ENCODE measurements at places on chromosomes 5 and 9.

DNA sequence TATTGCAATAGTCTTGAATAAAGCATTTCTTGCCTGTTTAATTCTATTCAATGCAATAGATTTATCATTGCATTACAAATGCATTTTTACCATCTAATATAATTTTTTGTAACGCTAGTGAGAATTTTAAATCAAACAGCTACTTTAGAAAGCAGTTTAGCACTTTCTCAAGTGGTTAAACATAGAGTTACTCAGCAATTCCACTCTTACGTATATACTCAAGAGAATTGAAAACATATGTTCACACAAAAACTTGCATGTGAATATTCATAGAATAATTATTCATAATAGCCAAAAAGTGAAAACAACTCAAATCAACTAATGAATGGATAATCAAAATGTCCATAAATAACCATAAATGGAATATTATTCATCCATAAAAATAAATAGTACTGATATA, 244.7 kb downstream of the TMEM167A start:
- no peak for DNase-seq

GRCh38 chr5:9067154-9067553, 478.7 kb downstream of the SEMA5A start:
- DNase-seq = no peak

DNA sequence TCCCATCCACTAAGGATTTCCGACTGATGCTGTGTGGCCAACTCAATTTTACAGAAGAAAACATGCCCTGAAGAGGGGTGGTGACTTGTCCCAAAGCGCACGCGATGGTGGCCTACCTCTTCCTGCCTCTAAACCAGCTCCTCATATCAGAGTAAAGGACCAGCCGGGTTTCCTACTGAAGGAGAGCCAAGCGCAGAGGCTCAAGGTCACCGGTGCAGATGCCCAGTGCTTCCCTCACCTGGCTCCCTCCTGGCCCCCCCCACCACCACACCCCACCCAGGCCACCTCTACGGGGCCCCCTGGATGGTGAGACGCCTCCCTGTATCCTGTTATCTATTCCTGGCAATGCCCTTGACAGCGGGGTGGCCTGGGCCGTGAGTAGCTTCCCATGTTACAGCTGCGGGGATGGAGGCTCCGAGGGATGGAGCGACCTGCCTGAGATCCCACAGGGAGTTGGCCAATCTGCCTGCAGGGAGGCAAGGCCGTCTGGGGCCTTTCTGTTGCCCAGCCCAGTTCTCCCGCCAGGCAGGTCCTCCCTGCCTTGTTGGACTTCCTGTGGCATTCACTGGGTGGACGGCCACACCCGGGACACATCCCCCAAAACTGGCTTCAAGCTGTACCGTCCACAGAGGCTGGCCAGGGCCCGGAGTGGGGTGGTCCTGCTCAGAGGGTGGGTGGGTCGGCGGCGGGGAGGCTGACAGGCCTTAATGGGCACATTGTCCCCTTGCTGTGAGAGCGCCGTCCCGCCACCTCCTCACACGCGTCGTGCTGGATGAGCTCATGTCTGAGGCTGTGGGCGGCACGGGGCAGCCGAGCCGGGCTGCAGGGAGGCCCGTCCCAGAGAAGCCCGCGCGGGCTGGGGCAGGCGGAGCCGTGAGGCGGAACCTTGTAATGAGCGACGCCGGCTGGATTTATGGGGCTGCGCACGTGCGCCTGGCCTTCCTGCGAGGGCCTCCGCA, 72.5 kb downstream of the MACROH2A1 start:
- no peak for DNase-seq

DNA sequence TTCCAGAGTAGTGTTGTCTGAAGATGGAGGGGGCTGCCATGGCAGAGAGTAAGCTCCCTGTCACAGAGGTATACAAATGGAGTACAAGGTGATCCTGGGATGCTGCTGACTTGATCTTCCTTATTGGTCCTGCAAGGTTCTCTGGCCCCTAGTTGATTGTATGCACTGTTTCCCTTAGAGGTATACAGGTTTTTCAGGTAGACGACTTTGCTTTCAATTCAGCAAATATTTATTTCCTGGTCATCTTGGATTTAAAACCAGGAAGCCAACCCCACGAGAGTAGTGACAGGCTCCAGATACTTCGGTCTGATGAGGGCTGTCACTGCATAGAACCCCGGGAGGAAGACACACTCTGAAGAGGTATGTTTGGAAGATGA, 16.5 kb upstream of the TRIM14 start:
- no peak for DNase-seq

GRCh38 chr5:32506201-32506661, 61.7 kb upstream of the ZFR start:
- DNase-seq = no peak

- DNase-seq = no peak
Measured at GRCh38 chr5:93188876-93189485, 392.0 kb downstream of the NR2F1-AS1 start.

DNA sequence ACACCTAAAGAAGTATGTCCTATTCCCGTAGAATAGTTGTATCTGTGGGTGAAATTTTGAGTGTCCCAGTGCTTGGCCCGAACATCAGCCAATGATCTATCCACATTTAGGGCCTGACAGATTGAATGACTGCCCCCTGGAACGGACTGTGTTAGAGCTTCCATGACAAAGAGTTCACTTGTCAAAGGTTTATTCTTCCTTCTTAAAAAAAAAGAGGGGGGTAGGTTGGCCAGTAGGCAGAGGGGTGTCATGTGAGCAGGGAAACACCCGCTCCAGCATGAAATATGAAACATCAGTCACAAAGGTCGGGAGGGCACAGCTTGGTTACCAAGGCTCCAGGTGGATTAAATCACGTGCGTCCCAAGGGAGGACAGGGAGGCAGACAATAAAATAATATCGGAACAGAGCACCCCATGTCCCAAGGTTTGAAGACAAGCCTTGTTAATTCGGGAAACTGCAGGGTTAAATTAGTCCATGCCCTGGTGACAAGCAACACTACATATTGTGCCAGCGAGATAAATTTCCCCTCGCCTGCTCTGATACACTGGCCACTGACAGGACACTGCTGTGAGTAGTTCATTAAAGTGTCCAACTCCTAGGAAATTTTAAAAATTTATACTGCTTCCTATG, 401.2 kb downstream of the IRX1 start:
- DNase-seq = no peak

- no peak for DNase-seq
Measured at GRCh38 chr5:119074419-119074818, 3.5 kb downstream of the DMXL1 start.

- DNase-seq = no peak
Measured at GRCh38 chr9:69190086-69190862, 16.2 kb downstream of the TJP2 start.

GRCh38 chr9:88812938-88813637, 178.2 kb upstream of the S1PR3 start:
- no peak for DNase-seq

DNA sequence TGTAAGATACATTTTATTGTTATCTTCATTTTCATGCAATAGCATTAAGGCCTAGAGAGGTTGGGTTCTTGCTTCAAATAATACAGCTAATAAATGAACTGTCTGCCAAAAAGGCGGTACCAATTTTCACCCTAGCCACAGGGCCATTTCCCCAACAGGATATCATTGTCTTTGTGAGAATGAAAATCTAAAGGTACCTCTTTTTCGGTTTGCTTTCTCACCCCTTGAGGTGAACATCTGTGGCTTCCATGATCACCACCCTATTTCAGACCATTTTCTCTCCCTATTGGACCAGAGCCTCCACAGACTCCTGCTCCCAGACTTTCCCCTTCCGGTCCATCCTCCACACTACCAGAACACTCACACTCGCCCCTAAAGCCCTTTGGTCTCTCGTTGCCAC, 60.2 kb downstream of the SFXN1 start:
- no peak for DNase-seq

Measured in DMS 273 treated with DMSO at 0.1 percent for 48 hours (cell line).